ENCODE measurements at places on chromosomes 2 and 18.

DNA sequence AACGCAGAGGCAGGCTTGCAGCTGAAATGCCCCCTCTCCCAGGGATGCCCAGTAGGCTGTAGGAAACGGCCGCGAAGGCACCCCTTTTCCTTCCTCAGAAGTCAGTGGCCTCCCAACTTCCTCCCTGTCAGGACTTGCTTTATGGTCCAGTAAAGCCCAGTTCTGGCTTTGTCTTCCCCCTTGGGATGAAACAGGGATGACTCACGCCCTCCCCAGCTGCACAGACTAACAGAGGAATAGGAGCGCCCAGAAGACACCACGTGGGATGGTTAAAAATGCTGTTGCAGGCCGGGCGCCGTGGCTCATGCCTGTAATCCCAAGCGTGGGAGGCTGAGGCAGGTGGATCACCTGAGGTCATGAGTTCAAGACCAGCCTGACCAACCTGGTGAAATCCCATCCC, 6.9 kb downstream of the CREG2 start:
- DNase-seq: no peak

DNA sequence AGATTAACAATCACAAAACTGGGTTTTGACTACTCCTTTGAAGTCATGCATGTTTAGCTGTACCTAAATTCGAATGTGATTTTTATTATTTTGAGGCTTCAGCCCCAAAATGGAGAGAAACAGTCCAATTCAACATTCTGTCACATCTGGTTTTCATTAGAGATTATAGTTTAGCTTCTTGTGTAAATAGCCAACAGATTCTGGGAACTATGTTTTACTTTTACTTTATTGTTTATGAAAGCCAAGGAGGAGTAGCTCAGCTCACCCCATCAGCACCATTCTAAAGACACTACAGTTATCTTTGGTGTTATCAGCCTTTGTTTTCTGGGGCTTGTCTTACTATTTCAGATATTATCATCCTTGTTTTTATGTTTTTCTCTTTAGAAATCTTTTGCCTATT, 465.0 kb upstream of the CWC22 start:
- no peak for DNase-seq

DNA sequence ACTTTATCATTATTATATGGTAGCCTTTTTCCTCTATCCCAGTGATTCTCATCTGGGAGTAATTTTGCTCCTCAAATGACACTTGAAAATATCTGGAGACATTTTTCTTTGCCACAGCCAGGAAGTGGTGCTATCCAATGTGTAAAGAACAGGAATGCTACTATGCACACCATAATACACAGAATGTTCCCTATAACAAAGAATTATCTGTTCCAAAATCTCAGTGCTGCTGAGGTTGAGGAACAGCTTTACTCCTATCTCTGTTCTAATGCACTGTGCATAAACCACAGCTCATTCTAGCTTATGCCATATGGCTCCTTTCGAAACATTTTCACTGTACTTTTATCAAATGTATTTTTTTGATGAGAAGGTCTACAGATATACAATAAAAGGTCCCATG, 1231.2 kb upstream of the CELF4 start:
- no peak for DNase-seq

GRCh38 chr18:61435064-61435652, 101.9 kb downstream of the CDH20 start:
- DNase-seq: peak; percentile 10

- DNase-seq: no peak
Measured at GRCh38 chr2:219247678-219248642, 2.7 kb downstream of the STK16 start.

- DNase-seq: no peak
Measured at GRCh38 chr2:116669782-116670181, 1144.7 kb upstream of the DDX18 start.

GRCh38 chr18:69785466-69785865, 162.2 kb downstream of the CD226 start:
- no peak for DNase-seq

DNA sequence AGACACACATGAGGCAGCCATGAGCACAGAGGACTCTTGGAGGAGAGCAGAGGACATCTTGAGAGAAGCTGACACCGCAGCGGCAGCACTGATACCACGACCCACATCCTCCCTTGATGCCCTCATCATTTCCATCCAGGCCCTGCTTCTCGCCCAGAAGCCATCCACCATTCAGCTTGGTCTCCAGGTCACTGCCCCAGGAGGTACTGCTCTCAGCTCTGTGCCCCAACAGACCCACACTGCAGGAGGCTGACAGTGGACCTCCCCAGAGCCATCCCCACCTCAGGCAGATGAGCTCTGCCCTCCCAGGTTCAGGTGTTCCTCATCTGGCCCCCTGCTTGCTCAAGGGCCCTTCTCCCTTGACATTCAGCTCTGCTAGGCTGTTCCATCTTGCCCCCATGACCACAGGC, 74.9 kb downstream of the ACKR3 start:
- no peak for DNase-seq

- DNase-seq: peak; percentile 85
Measured at GRCh38 chr2:177282181-177282641, 17.7 kb upstream of the NFE2L2 start.

DNA sequence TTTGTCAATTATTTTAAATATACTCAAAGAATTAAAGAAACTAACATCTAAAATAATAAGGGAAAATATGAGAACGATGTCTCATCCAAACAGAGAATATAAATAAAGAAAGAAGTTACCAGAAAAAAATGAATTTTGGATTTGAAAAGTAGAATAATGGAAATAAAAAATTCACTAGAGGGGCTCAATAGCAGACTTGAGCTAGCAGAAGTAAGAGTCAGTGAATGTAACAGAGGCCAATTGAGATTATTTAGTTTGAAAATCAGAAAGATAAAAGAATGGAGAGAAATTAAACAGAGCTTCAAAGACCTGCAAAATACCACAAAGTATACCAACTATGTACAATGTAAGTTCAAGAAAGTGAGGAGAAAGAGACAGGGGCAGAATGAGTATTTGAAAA, 333.6 kb downstream of the GPD2 start:
- DNase-seq: no peak

DNA sequence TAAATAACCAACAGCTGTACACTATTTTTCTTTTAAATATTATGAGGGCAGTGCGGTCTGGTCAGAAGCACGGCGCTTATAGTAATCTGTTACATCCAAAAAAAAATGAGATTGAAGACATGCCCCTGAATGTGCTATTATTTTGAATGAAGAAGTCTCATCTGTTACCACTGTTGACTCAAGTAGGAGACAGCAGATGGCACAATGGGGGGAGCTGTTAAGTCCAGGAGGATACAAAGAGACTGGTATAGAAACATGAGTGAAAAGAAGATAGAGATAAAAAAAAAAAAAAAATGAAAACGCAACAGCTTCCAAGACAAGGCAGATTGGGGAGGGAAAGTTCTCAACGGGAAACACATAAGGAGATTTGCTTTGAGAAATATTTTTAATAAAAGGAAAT, 425.5 kb upstream of the PKDCC start:
- DNase-seq: peak; percentile 52

GRCh38 chr2:184628051-184628450, 29.7 kb downstream of the ZNF804A start:
- no peak for DNase-seq

DNA sequence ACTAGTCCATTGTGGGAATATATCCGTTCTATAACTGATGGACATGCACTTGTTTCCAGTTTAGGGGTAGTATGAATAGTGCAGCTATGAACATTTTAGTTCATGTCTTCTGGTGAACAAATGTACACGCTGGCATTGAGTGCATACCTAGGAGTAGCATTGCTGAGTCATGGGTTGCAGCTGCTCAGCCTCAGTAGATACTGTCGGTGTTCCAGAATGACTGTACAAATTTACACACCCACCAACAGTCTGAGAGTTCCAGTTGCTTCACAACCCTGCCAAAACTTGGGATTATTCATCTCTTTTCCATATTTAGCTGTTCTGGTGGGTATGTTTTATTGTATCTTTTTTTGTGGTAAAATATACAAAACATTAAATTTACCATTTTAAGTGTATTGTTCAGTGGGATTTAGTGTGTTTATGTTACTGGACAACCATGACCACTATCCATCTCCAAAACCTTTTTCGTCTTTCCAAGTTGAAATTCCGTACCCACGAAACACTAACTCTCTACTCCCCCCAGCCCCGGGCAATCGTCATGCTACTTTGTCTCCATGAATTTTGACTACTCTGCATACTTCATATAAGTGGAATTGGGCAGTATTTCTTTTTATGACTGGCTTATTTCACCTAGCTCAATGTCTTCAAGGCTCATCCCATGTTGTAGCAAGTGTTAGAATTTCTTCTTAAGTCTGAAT, 281.0 kb downstream of the PRKCE start:
- no peak for DNase-seq

GRCh38 chr18:44732599-44732998, 51.9 kb downstream of the SETBP1 start:
- DNase-seq: no peak

GRCh38 chr2:176158855-176159662, 2.0 kb downstream of the HOXD3 start:
- no peak for DNase-seq

DNA sequence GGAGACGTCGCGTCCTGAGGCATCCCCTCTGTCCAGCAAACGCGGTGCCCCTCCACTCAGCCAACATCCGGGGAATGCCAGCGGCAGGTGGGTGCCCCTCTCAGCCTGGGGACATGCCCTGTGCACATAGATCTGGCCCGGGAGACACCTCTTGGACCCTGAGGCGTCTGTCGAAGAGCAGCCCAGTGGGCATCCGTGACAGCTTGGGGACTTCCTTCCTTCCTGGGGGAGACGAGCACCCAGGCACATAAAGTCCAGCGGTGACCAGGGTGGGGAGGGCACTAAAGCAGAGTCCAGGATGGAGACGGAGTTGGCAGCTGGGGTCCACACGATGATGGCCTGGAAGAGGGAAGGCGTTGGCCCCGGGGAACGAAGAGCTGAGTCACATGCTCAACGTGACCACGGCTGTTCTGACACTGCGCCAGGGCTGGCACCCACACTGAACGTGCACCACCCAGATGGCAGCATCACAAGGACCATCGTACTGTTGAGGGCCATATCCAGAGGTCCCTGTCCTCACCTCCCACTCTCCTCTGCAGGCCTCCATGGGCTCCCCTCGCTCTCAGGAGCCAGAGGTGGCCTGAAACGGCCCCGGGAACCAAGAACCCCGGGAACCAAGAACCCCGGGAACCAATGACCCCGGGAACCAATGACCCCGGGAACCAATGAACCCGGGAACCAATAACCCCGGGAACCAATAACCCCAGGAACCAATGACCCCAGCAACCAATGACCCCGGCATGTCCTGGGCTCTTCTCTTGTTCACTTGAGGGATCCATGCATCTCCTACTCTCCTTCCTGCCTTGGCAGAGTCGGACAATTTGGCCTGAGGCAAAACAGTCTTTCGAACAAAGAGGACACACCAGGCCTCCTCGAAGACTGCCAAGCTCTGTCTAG, 22.6 kb downstream of the HDAC4 start:
- no peak for DNase-seq

GRCh38 chr2:169709331-169709730, 15.1 kb downstream of the PHOSPHO2 start:
- no peak for DNase-seq

GRCh38 chr2:134550566-134551164, 168.1 kb downstream of the TMEM163 start:
- no peak for DNase-seq

- no peak for DNase-seq
Measured at GRCh38 chr2:198662905-198663304, 794.8 kb downstream of the SATB2 start.

DNA sequence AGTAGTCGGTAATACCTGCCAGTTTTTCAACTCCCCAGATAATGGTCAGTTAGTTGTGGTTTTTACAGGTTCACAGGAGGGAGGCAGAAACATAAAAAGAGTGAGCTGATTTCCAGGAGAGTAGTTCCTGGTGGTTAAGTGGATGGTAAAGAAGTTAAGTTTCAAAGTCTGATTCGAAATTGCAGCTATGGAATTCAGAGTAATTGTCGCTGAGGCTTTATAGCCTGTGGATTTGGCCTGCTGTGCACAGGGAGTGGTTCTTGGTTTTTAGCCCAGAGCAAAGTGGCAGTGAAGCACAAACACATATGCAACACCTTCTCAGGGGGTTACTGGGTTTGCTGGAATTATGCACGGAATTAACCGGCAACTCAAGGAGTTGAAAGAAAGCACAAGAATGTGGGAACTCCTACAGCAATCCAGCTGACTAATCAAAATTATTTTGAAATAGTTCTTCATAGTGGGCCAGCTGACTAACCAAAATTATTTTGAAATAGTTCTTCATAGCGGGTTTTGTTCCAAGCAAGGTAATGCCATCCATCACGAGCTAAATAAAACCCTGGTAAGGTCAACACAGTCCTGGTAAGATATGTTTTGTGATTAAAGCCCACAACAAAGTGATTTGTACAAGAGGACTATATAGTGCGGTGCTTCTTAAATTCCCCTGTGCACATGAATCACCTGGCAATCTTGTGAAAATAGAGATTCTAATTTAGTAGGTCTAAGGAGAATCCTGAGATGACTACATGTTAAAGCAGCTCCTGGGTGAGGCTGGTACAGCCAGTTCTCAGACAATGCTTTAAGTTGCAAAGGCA, 94.4 kb downstream of the SGPP2 start:
- no peak for DNase-seq

DNA sequence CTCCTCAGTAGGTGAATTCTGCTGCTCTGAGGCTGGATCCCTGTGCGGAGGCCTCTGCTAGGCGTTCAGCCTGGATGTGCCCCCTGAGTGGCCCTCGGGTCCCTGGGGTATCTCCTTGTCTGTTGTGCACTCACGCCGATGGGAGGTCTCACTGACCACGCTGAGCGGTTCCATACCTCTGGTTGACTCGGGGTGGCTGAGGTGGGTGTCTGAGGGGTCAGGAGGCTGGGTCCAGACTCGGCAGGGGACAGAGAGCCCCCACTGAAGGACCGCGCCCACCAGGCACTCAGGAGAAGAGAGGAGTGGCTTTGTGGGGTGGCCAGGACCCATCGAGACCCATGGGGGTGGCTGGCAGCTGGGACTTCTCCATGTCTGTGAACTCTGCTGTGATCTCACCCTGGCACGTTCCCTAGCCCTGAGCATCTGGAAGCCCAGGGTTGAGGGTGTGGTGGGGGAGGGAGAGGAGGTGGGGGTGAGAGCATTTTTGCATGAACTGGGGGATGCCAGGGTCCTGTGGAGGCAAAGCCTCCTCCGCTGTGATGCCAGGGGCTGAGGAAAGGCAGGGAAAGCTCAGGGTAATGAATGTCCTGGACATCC, 53.7 kb downstream of the TWIST2 start:
- no peak for DNase-seq

DNA sequence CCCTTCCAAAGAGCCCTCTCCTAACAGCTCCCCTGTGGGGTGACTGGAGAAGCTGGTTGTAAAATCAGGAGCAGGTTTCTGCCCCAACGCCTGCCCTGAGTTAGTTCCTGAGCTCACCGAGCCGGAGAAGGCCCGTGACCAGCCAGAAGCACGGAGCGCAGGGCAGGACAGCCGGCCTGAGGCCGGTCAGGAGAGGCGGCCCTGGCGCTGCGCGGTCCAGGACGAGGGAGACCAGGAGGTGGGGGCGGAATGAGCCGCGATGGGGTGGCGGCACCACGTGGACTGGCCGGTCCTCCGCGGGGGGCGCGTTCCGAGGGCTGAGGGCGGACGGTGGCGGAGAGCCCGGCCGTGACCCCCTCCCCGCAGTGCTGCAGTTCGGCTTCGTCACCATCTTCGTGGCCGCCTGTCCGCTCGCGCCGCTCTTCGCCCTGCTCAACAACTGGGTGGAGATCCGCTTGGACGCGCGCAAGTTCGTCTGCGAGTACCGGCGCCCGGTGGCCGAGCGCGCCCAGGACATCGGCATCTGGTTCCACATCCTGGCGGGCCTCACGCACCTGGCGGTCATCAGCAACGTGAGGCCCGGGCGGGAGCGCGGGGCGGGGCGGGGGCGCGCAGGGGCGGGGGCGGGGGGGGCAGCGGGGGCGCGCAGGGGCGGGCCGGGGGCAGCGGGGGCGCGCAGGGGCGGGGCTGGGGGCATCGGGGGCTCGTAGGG, 29.0 kb downstream of the ANO7 start:
- no peak for DNase-seq

All from NCI-H1105 treated with DMSO at 0.1 percent for 48 hours (cell line).